ENCODE measurements at places on chromosomes 11 and 22.

DNA sequence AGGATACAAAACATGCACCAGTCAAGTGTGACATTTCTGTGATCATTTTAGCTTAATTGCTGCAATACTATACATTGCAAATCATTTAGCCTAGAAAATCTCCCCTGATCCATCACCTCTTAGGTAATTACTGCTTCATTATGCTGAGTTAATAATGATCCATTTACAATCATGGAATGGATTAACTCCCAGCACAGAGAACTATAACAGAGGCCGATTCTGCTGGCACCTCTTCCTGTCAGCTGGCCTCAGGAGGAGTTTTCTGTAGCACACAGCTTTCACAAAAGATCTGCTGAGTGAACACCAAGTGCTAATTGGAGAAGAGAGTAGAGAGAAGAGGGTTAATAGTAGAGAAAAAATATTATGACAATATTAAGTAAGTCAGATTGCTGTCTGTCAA lies 591.8 kb upstream of the KIRREL3 start:
- DNase-seq: no peak

- no peak for DNase-seq
Observed at GRCh38 chr11:106724293-106724892, 293.9 kb downstream of the GUCY1A2 start.

DNA sequence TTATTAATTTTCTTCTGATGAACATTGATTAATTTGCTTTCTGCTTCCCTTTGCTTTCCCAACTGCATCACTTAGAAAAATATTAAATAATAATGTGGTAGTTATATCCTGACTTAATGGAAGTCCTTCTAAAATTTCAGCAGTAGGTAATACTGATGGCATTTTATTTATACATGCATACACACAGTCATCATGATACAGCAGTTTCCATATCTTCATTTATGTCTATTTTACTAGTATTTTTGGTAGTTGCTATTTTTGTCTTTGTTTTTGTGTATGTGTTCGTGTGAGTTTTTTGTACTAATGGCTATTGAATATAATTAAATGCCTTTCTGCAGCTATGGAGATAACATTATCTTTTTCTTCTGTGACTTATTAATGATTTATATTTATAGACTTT lies 484.7 kb upstream of the CNTN5 start:
- DNase-seq: no peak

DNA sequence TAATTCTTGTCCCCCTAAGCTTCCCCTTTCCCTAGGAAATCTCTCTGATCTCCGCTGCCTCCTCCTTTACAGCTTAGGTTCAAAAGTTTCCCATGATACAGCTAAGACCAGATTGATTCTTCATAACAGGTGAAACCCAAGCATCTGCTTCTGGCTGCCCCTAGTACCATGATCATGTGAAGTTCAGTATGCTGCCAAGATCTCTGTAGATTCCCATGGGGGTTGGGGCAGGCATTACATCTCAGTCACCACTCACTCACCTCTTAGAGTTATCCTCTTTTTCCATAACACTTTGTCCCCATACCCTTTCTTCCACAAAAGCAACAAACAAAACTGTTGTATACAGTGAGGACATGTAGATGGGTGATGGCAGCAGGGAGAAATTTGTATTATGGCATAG lies 44.0 kb downstream of the RRP8 start:
- no peak for DNase-seq

DNA sequence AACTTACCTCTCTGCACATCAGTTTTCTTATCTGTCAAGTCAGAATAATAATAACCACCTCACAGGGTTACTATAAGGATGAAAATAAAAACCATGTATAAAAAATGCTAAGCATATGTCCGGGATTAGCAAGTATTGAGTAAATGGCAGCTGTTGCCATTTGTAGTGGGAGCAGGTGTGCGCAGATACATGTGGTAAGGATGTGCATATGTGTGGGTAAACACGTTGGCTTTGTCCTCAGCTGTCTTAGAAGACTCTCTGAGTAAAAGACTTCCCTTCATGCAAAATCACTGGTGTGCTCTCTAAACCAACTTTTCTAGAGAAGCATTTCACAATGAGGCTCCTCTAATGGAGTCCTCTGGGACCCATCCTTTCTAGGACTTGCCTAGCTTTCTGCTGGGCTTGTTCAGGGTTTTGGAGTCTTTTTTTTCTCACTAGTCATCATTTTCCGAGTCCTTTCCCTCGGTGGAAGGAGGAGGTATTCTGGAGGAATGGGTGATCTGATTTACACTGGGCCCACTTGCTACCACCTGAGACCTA lies 62.4 kb downstream of the NELL1 start:
- DNase-seq: no peak

- DNase-seq: no peak
Observed at GRCh38 chr11:24944891-24945290, 448.0 kb downstream of the LUZP2 start.

Data from esophagus squamous epithelium (tissue), 5 donors.